Activated B cell treated with CpG ODN at 0.5 μM for 24 hours (primary cell): ENCODE measurements at places on chromosomes 12 and 14.

DNA sequence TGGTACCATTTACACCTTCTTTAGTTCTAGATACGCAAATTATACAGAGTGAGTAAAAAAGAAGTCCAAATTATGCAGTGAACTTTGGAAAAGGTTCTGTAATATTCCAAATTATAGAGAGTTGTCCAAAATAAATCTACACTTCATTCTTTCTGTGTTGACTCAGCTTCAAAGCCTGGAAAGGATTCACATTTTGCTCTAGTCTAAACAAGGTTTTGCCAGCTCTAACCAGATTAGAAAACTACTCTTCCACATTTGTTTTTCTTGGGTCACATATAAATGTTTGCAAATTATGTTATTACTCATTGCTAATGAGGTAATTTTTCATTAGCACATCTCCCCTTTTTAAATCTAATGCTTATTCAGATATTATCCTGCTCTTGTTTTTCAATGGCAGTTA lies 1562.4 kb upstream of the SEL1L start:
- no peak for DNase-seq

GRCh38 chr12:51669271-51669670 lies 78.2 kb downstream of the SCN8A start:
- DNase-seq = no peak

- no peak for DNase-seq
Measured at GRCh38 chr14:74519316-74520074, 25.9 kb downstream of the ISCA2 start.

GRCh38 chr14:94685681-94686485 lies 73.7 kb downstream of the SERPINA3 start:
- no peak for DNase-seq

DNA sequence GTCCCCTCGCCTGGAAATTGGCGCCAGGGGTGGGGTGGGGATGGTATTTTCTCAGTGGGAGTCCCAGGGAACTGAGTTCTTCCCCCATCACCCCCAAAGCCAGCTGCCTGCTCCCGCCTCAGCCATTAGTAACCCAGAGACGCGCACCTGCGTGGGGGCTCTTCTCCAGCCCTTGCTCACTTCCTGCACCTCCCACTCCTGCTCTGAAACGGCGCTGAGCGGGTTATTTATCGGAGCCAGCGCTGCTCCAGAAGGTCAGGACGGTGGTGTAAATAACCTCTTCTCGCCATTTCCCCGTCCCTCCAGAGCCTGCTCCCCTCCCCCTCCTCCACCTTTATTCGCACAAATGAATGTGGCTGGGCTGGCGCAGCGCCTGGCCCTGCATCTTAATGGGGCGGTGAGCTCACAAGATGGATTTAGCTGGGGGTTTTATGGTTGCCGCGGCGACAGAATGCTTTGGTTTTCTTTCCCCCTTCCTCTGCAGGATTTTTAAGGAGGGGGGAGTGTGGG lies 12.2 kb downstream of the GPR84 start:
- DNase-seq = no peak
